ENCODE measurements at places on chromosomes 13 and 19. TPM values are rescaled to one million over a fixed set of nuclear protein-coding genes. Genes with fewer than 3 reads are reported as not detected.

CRX gene
- total RNA-seq = not detected

ALOX5AP gene
- total RNA-seq = 3.7 TPM

TEX101 gene
- not detected for total RNA-seq

KCNN1 gene
- total RNA-seq = 0.69 TPM

C13orf46 gene
- total RNA-seq = 0.08 TPM

TMEM145 gene
- total RNA-seq = 2.8 TPM

OR1M1 gene
- not detected for total RNA-seq

TEX29 gene
- total RNA-seq = not detected

GFY gene
- 0.21 TPM for total RNA-seq

SERP2 gene
- not detected for total RNA-seq

MYO9B gene
- 35.8 TPM for total RNA-seq

ZNF527 gene
- total RNA-seq = 2.8 TPM

KLK14 gene
- total RNA-seq = 0.41 TPM

CLDN10 gene
- total RNA-seq = 0.21 TPM

MYO1F gene
- total RNA-seq = 0.49 TPM

PROZ gene
- not detected for total RNA-seq

TINCR gene
- 3.5 TPM for total RNA-seq

FXYD3 gene
- 0.12 TPM for total RNA-seq

FFAR1 gene
- total RNA-seq = not detected

DCLK1 gene
- total RNA-seq = 0.76 TPM

FGF14 gene
- total RNA-seq = not detected

ZNF442 gene
- not detected for total RNA-seq

SGCG gene
- total RNA-seq = not detected

LILRB3 gene
- total RNA-seq = 0.09 TPM

SWSAP1 gene
- 2.4 TPM for total RNA-seq

TRAPPC5 gene
- 109 TPM for total RNA-seq

PSG5 gene
- total RNA-seq = 0.54 TPM

ZNF709 gene
- total RNA-seq = not detected

NLRP11 gene
- 0.05 TPM for total RNA-seq

IZUMO2 gene
- total RNA-seq = not detected

ICAM1 gene
- 4.8 TPM for total RNA-seq

METTL21C gene
- total RNA-seq = not detected

BRME1 gene
- total RNA-seq = 0.60 TPM
